ENCODE measurements at places on chromosomes 16 and 17.

- peak; percentile 42 for DNase-seq
These were observed 22.4 kb downstream of the MIS12 start for GRCh38 chr17:5508810-5509209.

GRCh38 chr17:14672830-14673229 is 371.9 kb downstream of the HS3ST3B1 start:
- peak; percentile 68 for DNase-seq

GRCh38 chr17:50630524-50631194 is 4.0 kb upstream of the ABCC3 start:
- no peak for DNase-seq

DNA sequence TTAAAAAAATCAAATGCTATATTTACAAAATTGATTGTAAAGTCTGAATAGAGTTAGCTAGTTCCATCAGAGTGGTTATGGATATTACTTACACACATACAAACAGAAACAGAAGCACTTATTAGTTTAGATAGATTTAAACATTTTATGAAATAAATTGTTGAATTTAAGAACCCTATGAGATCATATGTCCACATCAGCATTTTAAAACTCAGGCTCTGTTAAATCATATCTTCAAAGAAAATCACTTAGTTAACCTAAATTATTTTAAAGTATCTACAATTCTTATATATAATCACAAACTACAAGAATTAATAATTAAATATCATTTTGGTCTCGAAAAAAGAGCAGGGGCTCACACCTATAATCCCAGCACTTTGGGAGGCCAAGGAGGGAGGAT is 42.5 kb downstream of the HELZ start:
- DNase-seq: no peak

- no peak for DNase-seq
These were observed 52.9 kb downstream of the ABAT start for GRCh38 chr16:8727131-8727806.

DNA sequence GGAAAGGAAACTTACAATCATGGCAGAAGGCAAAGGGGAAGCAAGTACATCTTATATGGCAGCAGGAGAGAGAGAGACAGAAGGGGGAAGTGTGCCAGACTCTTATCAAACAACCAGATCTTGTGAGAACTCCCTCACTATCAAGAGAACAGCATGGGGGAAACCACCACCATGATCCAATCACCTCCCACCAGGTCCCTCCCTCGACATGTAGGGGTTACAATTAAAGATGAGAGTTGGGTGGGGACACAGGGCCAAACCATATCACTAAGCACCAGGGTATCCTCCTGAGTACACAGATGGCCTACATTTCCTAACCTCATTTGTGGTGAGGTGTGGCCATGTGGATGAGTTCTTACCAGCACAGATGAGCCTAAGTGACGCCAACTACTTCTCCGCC is 348.6 kb upstream of the ZFHX3 start:
- no peak for DNase-seq

DNA sequence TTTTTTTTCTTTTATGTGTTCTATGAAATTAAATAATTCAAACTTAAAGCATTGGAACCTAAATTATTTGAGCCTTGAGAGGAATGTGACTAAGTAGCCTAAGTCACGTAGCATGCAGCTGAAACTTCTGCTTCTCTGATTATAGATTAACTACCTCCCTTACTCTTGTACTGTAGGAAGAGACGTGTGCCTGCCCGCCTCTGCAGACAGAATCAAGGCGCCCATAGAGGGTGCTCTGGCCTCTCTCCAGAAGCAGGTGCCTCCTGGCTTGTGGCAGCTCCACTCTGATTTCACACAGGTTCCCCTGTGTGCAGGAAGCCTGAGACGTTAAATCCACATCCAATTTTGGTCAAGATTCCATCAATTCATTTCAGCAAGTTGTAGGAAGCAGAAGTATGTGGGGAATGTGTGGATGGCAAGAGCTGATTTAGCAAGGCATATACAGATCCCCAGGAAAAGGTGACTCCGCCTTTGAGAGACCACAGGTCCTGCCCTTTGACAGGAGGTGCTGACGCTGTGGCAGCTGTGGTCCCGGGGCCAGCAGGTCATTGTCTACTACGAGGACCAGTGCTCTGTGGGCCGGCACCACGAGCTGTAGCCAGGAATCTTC is 1418.8 kb downstream of the CDH11 start:
- no peak for DNase-seq

- no peak for DNase-seq
These were observed 16.8 kb downstream of the CDR2 start for GRCh38 chr16:22357635-22357971.

DNA sequence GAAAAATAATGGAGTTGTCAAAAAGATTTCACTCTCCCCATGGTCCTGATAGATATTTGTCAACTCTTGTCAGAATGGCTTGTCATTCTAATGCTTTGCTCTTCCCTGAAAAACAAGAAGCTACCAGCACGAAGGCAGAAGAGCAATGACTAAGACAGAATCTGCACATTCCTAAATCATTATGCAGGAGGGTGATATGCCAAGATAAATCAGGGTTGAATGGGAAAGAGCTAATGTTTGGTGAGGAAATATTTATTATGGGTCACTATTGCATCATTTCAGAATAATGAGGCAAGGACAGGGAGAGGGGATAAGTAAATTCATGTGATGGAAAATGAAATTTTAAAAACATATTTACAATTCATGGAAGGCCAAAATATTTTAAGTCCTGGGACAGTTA is 297.5 kb upstream of the XYLT1 start:
- peak; percentile 91 for DNase-seq

GRCh38 chr17:6567528-6568183 is 11.3 kb upstream of the PITPNM3 start:
- DNase-seq: peak; percentile 65

DNA sequence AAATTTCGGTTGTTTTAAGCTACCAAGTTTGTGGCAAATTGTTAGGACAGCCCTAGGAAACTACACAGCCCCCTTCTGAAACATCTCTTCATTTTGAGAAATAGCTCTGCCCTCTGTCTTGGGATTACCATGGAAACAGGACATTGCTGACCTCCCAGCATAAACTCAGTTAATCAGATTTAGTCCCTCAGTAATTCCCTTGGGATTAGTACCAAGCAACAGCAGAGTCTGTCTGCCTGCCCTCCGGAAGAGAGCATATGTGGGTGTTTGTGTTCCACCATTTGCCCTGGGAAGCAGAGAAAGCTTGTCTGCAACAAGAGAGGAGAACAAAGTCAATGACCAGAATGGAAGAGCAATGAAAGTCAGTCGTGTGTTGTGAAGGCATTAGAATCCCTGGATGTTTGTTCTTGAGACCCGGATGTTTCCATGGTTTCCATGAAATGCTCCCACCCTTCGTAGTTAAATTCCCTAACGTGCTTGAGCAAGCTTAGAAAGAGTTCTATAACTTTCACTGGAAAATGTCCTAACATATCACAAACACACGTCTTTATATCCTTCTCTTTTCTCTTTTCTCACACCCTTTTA is 26.2 kb downstream of the NUDT7 start:
- DNase-seq: no peak

GRCh38 chr16:2151188-2152091 is 3.0 kb downstream of the RAB26 start:
- no peak for DNase-seq

- DNase-seq: peak; percentile 100
These were observed 57.4 kb downstream of the HS3ST3A1 start for GRCh38 chr17:13544292-13544691.

DNA sequence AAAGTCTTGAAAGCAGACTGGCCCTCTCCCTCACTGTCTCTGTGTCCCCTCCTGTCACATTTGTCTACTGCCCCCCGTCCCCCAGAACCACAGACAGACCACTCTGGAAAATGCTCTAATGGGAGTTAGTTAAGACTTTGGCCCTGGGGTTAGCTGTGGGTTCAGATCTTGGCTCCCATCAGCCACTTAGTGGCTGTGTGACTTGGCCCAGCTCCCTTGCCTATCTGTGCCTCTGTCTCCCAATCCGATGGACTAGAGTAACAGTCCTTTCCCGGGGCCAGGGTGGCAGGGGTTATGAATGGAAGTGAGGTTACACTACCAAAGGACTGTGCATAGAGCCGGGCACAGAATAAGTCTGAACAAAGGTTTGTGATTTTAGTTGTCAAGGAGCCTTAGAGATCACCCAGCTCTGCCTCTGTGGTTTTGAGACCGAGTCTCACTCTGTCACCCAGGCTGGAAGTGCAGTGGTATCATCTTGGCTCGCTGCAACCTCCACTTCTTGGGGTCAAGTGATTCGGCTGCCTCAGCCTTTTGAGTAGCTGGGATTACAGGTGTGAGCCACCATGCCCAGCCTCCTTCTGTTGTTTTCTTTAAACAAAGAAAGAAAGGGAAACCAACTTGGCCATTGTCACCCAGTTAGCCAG is 23.7 kb downstream of the PPL start:
- no peak for DNase-seq

DNA sequence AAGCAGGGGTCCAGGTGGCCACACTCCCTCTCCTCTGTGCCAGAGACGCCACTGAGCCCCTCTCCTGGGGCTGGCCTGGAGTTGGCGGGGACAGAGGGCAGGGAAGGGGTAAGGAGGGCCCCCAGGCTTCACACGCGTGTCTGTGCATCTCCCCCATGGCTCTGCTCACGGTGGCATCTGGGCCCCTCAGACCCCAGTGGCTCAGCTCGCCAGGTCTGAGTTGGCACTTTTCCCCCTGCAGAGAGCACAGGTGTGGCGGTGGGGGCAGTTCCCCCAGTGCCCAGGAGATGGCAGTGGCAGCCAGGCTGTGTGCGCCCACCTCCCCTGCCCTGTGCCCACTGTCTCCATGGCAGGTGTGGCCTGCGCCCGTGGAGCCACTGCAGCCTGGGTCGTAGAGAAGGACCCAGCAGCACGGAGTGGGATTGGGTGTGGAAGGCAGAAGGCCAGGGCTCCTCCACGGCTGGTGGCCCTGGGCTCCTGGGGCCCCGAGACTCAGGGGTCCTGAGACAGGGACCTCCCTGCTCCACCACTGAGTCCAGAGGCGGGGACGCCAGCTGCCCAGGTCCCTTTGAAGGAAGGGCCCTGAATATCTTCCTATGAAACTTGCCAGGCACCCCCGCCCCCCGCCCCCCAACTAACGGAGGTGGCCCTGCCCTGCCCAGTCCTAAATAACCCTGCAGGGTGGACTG is 4.3 kb upstream of the APRT start:
- no peak for DNase-seq

DNA sequence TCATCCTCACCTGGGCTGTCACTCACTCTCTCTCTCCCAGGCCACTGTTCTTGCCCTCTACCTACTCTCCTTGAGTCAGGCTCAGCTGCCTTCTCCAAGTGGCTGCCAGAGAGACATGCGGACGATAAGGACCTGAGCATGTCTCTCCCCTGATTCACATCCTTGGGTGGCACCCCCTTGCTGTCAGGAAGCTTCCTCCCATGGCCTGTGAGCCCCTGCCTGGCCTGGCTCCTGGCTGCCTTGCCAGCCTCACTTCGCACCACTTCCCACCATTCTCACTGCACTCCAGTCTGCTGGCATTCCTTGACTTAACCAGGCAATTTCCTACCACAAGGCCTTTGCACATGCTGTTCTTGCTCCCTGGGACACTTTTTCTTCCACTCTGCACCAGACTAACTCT is 2.7 kb upstream of the ALDH3A1 start:
- DNase-seq: no peak

GRCh38 chr16:28106467-28107215 is 43.1 kb upstream of the GSG1L start:
- DNase-seq: no peak

GRCh38 chr17:44781551-44782325 is 22.9 kb downstream of the ADAM11 start:
- no peak for DNase-seq

GRCh38 chr16:67039260-67040020 is 10.5 kb downstream of the CBFB start:
- no peak for DNase-seq

DNA sequence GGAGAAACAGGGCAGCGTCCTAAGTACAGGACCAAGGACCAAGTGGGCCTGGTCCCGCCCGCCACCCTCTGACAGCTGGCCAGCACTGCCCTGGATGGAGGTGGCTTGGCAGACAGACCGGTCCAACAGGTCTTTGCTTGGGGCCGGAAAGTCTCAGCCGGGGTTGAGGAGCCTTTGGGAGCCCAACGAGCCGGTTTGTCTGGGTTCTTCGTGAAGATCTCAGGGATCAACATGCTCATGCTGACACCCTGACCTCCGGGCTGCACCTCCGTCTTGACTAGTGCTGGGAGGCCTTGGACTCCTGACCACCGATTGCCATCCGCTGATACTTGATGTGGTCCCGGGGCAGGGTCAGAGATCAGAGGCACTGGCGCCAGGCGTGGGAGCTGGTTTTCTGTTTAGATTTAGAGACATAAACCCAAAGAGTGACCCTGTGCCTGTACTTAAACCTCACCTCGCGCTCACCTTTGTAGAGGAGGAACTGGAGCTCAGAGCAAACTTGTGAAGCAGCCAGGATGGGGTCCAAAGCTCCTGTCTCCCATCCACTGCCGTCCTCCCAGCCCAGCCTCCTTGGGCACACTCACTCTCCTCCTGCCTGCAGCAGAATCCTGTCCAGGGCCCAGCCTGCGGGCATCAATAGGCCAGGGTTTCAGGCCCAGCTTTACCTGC is 92.1 kb upstream of the GSE1 start:
- DNase-seq: no peak

GRCh38 chr17:69851736-69852135 is 223.3 kb upstream of the KCNJ16 start:
- DNase-seq: no peak

Measured in fibroblast of upper back skin (primary cell).